SW 1271 (cell line): ENCODE measurements at places on chromosomes 3 and 15.

- no peak for DNase-seq
Measured at GRCh38 chr3:37824090-37824953, 37.4 kb upstream of the CTDSPL start.

- no peak for DNase-seq
Measured at GRCh38 chr3:114294940-114295480, 1.2 kb downstream of the TIGIT start.

DNA sequence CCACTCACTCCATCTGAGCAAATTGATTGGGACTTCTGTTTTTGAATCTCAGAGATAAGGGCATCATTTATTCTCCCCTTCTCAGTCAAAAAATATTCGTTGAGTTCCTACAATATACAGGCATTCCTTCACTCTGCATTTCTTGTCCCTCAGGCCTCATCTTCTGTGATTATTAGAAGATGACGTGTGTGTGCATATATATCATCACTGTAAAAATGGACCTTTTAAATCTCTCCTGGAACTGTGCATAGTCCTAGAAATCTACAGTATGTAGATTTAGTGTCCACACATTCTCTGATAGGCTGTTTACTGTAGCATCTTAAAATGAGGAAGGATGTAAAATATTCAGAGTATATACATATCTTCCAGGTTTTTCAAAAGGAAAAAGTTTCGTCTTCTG lies 43.2 kb upstream of the PLXNA1 start:
- no peak for DNase-seq

- DNase-seq: no peak
Measured at GRCh38 chr3:37492977-37493471, 318.6 kb upstream of the LRRFIP2 start.

GRCh38 chr15:99511531-99511865 lies 54.3 kb upstream of the MEF2A start:
- no peak for DNase-seq

DNA sequence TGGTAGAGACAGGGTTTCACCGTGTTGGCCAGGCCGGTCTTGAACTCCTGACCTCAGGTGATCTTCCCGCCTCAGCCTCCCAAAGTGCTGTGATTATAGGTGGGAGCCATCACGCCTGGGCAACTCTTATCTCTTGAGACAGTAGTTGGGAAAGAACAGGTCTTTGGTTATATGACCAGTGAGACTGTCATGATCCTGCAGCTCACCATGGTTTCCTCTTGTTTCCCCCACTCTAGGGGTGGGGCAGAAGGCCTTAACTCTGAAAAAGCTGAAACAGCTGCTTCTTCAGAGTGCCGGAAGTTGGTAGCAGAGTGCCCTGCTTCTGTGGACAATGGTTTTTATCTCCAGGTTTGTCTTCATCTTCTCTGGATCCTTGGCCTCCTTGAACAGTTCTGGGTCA lies 4.7 kb upstream of the TYRO3 start:
- DNase-seq: no peak

- no peak for DNase-seq
Measured at GRCh38 chr3:30085486-30085885, 520.9 kb upstream of the TGFBR2 start.

DNA sequence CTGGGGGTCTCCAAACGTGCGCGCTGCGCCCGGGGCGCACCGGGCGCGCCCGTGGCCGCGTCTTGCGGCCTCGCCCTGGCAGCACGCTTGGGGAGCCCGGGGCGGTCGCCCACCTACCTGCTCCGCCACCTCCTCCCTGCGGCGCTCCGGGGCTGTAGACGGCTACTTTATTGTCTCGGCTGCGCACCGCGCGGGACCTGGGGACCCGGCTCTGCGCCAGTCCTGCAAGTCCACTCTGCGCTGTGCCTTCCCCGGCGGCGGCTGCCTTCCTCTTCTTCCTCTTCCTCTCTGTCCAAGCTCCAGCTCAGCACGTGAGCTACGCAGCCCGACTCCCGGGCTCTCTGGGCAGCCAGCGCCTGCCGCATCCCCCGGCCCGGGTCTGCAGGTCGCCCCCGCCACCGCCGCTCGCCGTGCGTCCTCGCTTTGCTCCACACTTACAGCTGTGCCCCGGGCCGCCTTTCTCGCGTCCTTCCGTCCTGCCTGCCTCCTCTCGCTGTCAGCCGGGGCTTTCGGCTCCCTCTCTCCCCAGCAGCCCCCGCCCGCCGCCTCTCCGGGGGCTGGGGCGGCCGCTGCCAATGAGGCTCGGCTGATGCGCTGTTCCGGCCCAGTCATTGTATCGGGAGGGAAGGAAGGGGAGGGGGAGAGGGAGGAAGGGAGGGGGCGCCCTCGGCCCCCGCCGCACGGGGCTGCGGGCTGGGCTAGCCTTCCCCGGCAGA lies 156.4 kb upstream of the FRMD4B start:
- no peak for DNase-seq

GRCh38 chr15:72923289-72923688 lies 129.0 kb upstream of the NEO1 start:
- no peak for DNase-seq
